ENCODE measurements at places on chromosomes 3 and 15.

- peak; percentile 13 for DNase-seq
These were observed 36.1 kb upstream of the MYO5C start for GRCh38 chr15:52331490-52332240.

- DNase-seq: no peak
These were observed 48.6 kb downstream of the IMPG2 start for GRCh38 chr3:101271728-101272127.

GRCh38 chr3:19931767-19932188 lies 2.2 kb downstream of the EFHB start:
- DNase-seq: peak; percentile 49

DNA sequence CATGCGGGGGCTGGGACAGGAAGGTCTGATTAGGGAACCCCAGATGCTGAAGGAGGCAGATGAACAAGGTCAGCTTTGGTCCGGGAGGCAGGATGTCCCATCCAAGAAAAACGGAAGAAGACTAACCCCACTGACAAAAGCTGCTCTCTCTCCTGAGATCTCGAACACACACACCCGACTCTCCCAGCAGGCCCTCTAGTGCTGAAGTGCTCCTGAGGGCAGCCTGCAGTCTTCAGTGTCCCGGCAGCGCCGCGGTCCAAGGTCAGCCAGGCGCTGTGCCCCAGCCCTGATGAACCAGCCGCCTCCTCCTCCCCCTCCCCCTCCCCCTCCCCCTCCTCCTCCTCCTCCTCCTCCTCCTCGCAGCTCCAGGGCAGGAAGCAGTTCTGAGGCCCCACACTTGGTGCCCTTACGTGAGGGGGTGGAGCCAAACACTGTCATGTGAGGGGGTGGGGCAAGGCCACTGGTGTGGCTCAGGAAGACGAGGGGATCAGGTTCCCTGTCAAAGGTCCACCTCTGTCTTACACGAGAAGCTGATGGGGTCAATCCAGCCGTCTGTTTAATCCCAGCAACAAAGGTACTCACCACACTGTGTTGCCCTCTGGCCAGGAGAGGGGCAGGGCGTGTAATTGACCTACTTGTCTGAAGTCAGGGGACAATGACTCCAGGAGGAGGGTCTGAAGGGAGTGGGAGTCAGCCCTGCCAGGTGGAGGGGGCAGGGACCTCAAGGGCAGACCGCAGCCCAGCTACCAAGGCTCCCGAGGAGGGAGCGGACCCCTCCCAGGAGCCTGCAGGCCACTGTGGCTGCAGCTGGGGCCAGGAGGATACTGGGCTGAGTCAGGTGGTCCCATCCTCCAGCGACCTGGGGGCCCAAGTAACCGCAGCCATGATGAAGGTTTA lies 34.3 kb downstream of the PRR23E start:
- DNase-seq: peak; percentile 9

- no peak for DNase-seq
These were observed 617.1 kb downstream of the NTRK3 start for GRCh38 chr15:87639305-87640011.

DNA sequence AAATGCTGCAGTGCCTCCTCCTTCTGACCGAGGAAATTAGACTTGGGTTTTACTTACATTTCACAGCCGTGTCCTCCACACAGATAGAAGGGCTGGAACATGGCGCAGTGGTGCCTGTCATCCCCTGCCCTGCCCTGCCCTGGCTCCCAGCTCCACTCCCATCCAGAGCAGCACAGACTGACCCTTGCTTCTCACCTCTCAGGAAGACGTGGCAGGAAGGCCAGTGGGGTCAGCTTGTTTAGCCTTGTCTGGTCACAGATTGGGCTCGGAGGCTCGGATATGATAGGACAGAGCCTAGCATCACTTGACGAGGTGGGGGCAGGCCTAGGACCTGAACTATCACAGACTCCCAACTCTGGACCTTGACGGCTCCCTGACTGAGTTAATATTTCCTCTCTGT lies 88.5 kb downstream of the LINGO1 start:
- no peak for DNase-seq

DNA sequence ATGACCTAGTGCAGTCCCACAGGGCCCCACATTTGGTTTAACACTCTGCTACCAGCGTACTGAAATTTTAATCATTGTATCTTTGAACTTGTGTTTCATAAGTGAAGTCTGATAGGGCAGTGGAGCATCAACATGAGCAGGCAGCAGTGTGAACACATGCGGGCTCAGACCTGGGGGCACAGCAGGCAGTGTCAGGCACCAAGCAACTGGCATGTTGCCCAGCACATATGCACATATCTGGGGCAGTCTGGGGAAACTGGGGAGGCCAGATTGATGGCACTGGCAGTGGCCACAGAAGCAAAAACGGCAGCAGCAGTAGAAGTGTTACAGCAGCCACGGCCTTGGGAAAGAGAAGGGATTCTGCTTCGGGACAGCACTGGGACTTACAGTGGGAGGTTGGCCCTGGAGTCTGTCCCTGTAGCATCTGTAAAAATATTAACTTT lies 353.9 kb upstream of the KCNMB2 start:
- no peak for DNase-seq

GRCh38 chr3:196531418-196531817 lies 16.3 kb upstream of the SMCO1 start:
- DNase-seq: no peak

DNA sequence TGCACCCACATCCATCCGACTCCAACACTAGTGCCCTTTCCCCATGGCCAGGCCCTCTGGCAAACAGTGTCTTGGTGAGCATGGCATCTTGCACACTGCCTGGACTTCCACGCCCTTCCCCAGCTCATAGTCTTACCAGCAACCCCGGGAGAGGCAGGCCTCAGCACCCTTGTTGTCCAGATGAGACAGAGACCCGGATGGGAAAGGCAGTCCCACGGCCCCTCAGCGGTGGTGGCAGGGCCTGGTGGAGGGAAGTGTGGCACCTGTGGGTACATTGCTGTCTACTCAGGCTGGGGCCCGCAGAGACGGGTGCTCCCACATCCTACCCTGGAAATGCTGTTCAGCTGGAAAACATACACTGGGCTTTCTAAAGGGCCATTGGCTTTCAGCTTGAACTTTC lies 28.4 kb downstream of the HDAC11 start:
- DNase-seq: no peak

DNA sequence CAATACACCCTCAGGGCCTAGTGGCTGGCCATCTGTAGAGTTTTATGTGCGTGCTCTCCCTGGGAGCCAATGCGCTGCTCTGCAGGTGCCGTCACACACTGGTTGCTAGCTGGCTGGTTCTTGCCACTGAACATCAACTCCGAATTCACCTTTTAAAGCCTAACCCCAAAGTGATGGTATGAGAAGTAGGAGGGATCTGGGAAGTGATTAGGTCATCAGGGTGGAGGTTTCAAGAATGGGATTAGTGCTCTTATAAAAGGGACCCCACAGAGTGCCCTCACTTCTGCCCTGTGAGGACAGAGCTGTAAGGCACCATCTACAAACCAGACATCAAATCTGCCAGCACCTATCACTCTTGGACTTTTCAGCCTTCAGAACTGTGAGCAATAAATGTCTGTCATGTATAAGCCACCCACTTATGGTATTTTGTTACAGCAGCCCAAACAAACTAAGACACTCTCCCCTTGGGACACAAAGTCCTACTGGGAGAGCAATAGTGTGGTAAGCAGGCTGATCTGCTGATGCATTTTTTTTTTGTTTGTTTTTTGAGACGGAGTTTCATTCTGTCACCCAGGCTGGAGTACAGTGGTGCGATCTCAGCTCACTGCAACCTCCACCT lies 20.3 kb downstream of the RGMA start:
- DNase-seq: no peak

GRCh38 chr15:100140527-100141308 lies 201.1 kb downstream of the ADAMTS17 start:
- DNase-seq: no peak

- no peak for DNase-seq
These were observed 42.9 kb downstream of the WNT7A start for GRCh38 chr3:13836658-13837587.

DNA sequence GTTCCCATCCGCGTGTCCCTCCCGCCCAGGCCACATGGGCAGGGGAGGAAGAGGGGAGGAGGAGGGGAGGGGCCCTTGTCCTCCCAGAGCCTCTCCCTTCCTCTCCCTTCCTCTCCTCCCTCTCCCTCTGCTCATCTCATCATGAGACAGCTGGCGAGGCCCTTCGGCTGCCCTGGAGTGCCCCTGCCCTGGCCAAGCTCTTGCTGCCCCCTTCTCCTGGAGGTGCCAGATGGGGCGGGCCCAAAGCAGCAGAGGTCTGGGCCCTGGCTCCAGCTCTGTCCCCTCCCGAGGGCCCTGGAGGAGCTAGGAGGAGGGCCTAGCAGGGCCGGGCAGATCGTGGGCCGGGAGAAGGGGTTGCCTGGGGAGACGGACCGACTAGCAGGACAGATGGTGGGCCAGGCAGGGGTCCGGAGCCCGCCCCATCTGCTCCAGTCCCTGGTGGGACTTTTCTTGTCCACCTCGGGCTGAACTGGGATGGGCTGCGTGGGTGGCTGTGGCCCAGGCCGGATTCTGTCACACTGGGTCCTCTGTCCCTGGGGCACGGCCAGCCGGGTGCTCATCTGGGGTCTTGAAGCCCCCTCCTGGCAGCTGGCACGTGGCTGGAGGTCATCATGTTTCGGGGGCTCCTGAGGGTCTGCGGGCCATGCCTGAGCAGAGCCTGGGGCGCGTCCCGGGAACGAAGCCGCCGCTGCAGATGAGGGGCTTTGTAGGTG lies 183.4 kb downstream of the GOLGA6L6 start:
- no peak for DNase-seq

GRCh38 chr3:128021768-128022372 lies 30.4 kb upstream of the SEC61A1 start:
- DNase-seq: no peak

GRCh38 chr3:53219895-53220483 lies 35.8 kb downstream of the TKT start:
- peak; percentile 79 for DNase-seq

DNA sequence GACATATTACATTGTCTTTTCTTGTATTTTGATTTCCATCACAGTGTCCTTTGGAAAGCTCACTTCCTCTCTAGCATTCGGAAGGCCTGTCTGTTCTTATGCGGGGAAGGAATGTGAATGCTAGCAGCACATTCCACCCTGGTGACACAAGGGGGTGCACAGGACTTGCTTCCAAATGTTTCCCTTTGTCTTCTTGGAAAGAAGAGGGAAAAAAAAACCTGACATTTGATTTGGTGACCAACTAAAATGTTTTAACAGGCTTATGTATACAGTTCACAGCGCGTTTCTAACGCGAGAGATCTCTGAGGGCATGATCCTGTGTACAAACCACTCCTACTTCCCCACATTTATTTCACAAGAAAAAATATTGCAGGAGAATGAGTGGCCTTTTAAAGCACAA lies 107.6 kb upstream of the FXR1 start:
- DNase-seq: no peak

- no peak for DNase-seq
These were observed 7.8 kb upstream of the TM2D3 start for GRCh38 chr15:101660005-101660404.

GRCh38 chr3:39149059-39149455 lies 4.3 kb downstream of the CSRNP1 start:
- DNase-seq: no peak

GRCh38 chr3:30655187-30655812 lies 48.9 kb downstream of the TGFBR2 start:
- DNase-seq: peak; percentile 67

- DNase-seq: peak; percentile 27
These were observed 47.6 kb downstream of the CTDSPL start for GRCh38 chr3:37909067-37909911.

DNA sequence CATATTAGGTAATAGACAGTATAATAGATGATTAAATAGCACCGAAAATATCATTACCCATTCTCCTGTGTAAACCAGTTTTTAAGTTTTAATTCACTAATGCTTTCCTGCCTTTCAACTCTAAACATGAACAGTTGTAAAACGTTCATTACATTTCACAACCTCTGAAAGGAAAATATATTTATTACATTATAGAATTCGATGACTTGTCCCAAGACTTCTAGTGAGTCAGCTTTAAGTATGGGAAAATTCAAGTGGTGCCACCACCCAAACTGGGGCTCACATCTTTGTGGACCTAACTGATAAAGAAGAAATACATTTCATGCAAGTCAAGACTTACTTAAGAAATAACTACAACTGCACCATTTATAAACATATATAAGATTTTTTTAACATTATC lies 2.0 kb downstream of the TRIM59 start:
- DNase-seq: no peak

DNA sequence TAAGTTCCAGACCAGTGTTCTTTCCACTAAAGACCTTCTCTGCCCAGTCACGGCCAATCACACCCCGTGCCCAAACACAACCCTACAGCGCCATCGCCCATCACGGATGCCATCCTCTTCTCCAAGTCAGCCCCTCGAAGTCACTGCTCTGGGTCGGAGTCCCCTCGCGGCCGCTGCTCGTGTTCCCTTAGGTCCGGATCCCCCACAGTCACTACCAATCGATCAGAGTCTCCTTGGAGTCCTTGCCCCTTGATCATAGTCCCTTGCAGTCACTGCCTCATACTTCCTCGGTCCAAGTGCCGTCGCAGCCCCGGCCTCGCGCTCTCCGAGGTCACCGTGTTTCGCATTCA lies 461 bp downstream of the PCYT1A start:
- DNase-seq: no peak

GRCh38 chr3:52053307-52054304 lies 2.8 kb downstream of the DUSP7 start:
- no peak for DNase-seq

- no peak for DNase-seq
These were observed 94.5 kb upstream of the DLG1 start for GRCh38 chr3:197392961-197393360.

DNA sequence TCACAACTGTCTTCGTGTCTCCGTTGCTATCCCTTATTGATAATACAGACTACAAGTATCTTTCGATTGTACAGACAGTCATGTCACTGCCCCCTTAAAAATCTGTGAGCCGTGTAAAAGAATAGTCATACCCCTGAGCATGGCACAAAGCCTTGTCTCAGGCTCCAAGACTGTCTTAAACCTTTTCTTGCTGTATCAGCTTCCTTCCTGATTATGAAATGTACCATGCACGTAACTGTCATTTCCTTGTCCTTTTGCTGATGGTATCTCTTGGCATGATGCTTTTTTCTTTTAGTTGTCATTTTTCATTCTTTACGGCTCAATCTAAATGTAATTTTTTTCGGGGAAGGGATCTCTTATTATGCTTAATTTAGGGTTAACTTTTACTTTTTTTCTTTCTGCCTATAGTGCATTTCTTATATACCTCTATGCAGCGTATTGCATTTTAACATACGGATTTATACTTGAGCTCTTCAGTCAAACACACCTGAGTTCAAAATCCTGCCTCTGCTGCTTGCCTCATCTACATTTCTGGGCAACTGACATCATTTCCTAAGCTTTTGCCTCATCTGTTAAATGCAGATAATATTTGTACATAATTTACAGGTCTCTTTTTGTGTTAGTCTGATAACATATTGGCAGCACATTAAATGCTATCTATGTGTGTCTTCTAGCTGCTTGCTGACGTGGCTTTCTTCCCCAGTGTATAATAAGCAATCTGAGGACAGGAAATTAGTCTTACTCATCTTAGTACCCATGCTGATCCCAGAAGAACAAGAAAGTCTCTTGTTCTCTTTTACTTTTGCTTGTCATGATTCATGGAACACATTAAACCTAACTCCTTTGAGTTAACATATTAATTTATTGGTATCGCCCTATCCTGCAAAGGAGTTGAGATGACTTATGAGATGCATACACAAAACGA lies 57.3 kb downstream of the ROBO2 start:
- no peak for DNase-seq

All from CD14-positive monocyte (primary cell).